ENCODE measurements at places on chromosomes 2 and 18. TPM values are rescaled to one million over a fixed set of nuclear protein-coding genes. Genes with fewer than 3 reads are reported as not detected.

METTL5 gene
- 105 TPM for total RNA-seq

DNA sequence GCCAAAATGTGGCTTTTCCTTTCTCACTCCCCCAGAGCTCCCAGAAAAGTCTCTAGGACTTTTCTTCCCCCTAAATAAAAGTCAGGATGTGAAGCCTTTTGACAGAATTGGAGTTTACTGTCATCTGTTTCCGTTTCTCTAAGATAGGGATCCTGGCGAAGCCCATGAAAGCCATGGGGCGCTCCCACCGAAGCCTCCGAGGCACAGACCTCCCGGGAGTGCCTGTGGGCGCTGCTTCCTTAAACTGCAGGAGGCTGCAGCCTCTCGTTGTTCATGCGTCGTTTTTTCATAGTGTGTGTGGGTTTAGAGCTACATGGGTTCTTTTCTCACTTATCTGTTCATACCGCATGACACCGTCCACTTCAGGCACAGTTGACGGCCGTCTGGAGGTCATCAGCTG, 56.8 kb downstream of the ASAP2 start:
- DNase-seq: no peak

DNA sequence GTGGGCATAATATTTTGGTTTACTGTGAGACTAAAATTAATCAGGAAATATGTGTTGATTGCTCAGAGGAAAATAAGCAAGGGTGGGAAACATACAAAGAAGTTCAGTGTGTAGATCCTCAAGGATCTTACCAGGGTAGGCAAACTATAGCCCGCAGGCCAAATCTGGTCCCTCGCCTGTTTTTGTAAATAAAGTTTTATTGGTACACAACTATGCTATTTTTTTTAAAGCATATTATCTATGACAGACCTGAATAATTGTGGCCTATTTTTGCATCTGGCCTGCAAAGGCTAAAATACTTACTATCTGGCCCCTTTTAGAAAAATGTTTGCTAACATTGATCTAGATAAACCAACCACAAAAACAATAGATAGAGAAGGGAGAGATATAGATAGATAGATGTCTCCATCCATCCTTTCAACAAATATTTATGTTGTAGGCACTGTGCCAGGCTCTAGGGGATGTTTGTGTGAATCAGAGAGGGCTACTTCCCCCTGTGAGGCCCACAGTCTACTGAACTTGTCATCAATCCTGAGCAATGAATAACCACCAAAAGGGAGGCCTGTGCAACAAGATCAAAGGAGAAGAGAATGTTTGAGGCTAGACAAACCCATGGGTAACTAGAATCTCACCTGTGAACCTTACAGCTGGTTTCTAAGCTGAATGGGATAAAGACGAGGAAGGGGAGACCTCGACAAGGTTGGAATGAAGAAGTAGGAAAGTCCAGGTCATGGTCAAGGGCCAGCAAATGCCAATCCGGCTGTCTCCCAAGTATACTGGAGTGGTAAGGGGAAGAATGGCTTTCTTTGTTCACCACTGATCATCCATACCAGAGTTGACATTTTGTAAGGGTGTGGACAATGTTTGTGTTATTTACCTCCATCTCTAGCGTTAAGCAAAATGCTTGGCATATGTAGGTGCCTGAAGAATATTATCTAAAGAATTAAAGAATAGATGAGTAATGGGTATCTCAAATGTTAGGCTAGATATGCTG, 23.6 kb downstream of the ALPK2 start:
- peak; percentile 76 for DNase-seq

IL36B gene
- not detected for total RNA-seq

DNA sequence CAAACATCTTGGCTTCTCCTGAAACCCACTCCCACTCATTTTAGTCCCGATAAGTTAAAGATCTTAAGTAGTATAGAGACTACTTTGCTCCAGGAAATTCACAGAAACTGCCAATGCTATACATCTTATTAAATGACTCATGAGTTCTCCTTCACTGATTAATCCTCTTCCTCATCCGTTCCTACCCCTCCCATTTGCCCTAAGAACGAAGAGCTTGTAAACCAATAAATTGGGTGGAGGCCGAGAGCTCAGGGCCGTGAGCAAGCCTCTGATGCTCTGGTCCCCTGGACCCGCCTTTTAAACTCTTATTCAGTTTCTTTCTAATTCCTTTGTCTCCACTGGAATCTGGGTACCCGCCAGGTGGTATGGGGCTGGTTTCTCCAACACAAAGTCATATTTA, 68.6 kb downstream of the METTL8 start:
- peak; percentile 32 for DNase-seq

- no peak for DNase-seq
Observed at GRCh38 chr2:49021271-49021670, 133.0 kb downstream of the FSHR start.

- DNase-seq: no peak
Observed at GRCh38 chr2:36060133-36060532, 295.4 kb upstream of the CRIM1 start.

MARCHF4 gene
- total RNA-seq: 16.7 TPM

DNA sequence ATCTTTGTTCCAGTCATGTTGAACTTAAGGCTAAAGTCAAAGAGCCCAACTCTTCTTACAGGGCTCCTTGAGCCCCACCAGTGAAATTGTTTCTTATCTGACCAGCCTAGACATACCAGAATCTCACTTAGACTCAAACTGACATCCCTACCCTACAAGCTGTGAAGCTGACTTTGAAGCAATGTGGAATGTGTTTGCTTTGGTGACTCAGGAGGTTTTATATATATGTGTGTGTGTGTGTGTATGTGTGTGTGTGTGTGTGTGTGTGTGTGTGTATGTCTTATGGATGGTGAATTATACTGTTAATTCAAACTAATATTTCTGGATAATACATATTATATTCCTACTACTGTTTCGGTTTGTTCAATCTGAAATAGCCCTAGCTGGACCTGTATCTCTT, 67.3 kb downstream of the CAMKMT start:
- peak; percentile 16 for DNase-seq

GRCh38 chr2:61537277-61537949, 743 bp downstream of the XPO1 start:
- DNase-seq: no peak

C2orf15 gene
- total RNA-seq: 0.60 TPM

BMP10 gene
- not detected for total RNA-seq

GRCh38 chr18:23998018-23998417, 16.5 kb upstream of the TTC39C start:
- no peak for DNase-seq

DNA sequence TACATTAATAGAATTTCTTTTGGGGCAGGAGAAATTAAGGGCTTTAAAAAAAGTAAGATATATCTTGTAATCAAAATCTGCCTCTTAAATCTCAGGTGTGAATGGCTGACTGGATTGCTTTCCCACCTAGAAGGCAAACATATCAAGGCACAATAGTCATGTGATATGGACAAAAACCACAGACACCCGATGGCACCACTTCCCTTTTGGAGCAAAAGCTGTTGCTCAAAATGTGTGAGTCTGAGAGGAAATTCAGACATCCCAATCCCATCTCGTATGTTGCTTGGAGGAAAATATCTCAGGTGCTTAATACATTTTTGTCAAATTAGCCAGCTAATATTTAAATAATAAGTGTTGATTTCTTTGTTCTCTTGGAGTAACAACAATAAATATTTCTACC, 120.7 kb downstream of the KCNF1 start:
- DNase-seq: no peak

DNA sequence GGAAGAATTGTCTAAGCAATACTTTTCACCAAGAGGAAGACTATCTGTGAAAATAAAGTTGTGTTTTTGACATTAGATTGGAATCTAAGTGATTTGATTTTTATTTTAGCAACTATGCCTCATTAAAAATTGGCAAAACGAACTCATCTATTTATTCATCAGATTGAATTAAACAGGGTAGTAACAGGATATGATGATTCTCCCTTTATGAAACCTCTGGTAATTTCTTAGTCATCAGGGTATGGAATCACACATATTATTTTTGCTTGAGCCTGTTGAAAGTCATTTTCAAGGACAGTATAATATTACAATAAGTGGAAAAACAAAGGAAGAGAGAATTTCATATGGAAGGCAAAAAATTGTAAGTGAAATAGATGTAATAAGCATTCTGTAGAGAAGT, 22.0 kb downstream of the ZNF804A start:
- no peak for DNase-seq

PMAIP1 gene
- total RNA-seq: 31.5 TPM

GRCh38 chr2:143787674-143788073, 658.5 kb downstream of the ARHGAP15 start:
- peak; percentile 31 for DNase-seq

DNA sequence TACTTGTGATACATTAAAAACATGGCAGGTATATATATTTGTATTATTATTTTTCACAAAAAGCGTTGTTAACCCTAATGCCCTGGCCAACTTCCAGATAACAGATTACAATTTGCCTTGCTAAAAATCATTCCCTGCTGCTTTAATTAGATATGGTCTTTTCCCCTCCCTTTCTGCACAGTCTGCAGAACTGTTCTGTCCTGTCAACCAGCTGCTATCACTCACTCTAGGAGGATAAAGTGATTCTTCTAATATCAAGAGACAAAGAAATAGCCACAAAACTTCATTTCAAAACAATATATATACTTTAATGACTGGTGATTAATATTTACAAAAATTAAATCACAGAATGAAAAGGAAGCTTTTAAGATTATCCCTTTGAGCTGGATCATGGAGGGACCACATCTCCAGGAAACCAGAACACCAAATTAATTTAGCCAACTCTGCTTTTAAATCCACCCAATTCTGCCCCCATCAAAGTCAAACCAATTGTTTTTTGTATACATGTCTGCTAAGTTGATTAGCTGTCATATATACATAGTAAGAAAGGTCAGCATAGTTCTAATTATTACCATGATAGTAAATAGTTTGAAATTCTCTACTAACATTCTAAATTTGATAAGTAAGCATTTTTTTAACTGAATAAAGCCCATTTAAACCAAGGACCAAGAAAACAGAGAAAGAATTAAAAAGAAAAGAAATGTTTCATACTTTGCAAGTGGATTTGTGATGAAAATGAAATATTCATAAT, 55.7 kb downstream of the RND3 start:
- no peak for DNase-seq

GRCh38 chr18:50590593-50590992, 30.7 kb downstream of the MAPK4 start:
- no peak for DNase-seq

TANC1 gene
- total RNA-seq: 28.0 TPM

DNA sequence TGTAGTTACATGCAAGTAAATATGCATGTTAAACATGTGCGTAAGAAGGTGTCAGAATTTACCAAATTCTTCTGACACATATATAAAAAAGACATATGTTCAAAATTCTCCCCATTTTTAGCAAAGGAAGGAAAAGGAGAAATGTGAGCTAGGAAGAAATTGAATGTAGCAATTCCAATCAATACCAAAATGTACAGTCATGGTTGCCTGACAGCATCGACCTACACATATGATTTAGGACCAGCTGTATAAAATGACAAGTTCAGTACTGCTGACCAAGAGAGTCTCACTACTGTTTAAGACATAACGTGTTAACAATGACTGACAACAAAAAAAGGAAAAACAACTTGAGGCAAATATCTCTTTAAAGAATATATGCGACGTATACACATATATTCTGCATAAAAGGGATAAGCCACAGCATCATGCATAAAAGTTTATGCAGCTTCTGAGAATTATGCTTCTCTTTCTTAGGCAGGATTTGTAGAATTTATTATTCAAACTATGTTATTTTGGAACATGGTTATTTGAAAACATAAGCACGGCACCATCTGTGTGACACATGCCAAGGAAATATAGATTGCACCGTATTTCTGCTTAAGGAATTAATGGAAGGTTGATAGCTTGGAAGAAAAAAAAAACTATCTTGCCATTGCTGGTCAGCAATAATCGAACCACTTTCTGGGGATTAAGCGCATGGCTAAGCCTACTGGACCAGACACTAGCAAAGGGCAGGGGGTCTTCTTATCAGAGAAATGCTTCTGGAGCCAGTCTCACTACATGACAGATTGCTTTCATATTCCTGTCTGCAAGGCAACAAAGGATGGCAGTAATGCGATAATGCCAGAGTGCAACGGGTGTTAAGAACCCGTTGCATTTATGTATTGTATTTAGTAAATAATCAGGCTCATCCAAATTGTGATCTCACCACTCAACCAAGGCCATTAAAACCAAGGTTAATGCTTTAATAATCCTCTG, 154.0 kb downstream of the WDPCP start:
- no peak for DNase-seq

GRCh38 chr2:160305081-160305750, 105.1 kb upstream of the ITGB6 start:
- DNase-seq: peak; percentile 42

DNA sequence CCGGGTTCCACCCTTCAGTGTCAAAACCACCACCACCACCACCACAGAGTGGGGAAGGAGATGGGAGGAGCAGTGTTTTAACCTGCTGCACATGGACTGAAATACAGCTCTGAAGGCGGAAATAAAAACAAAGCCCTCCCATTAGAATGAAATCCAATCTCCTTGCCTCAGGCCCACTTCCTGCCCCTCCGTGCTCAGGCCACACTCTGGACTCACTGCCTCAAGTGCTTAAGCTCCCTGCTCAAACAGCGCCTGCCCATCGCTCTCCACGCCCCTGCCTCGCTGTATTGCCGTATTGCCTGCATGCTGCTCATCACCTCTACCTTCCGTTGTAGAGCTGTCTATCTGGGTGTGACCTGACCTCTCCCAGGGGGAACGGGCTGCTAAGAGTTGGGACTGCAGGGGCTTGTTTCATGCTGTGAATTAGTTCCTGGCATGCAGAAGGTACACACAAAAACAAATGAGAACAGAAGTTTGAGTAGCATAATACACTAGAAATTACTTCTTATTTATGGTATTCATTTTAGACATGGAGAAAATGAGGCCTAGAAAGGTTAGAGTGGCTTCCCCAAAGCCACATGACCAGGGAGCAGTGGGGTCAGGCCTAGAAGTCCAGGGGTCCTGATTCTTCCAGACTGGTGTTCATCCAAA, 31.6 kb upstream of the NEB start:
- DNase-seq: no peak

ACOXL gene
- total RNA-seq: 0.51 TPM

NEB gene
- 0.27 TPM for total RNA-seq

- no peak for DNase-seq
Observed at GRCh38 chr2:69804416-69804815, 25.0 kb upstream of the GMCL1 start.

DNA sequence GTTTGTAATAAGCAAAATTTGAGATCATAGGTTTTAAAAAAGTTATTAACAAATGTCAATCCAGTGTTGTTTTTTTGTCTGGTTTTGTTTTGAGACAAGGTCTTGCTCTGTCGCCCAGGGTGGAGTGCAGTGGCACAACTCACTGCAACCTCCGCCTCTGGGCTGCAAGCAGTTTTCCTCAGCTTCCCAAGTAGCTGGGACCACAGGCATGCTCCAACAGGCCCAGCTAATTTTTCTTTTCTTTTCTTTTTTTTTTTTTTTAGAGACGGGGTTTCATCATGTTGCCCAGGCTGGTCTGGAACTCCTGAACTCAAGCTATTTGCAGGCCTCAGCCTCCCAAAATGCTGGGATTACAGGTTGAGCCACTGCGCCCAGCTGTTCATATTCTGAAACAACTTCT, 31.3 kb downstream of the GALNT3 start:
- DNase-seq: no peak

DNA sequence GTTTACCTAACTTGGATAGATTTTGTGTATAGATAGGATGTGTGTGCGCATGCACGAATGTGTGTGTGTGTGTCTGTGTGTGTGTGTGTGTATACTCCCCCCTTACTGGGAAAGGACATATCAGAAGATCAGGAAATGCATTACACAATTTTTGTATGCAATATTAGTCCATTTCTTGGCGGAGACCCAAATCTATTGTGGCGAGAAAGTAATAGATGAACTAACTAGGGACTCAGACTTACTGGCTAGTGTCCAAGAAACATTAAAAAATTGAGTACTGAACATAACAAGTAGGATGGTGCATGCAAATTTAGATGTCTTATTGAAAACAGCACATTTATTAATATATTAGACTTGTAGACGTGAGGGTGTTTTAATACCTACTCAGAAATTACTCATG, 1036.5 kb upstream of the FANCL start:
- DNase-seq: peak; percentile 22
